ENCODE measurements at places on chromosomes 12 and 14.

- no peak for DNase-seq
These were observed 36.0 kb downstream of the MUCL1 start for GRCh38 chr12:54890339-54890738.

DNA sequence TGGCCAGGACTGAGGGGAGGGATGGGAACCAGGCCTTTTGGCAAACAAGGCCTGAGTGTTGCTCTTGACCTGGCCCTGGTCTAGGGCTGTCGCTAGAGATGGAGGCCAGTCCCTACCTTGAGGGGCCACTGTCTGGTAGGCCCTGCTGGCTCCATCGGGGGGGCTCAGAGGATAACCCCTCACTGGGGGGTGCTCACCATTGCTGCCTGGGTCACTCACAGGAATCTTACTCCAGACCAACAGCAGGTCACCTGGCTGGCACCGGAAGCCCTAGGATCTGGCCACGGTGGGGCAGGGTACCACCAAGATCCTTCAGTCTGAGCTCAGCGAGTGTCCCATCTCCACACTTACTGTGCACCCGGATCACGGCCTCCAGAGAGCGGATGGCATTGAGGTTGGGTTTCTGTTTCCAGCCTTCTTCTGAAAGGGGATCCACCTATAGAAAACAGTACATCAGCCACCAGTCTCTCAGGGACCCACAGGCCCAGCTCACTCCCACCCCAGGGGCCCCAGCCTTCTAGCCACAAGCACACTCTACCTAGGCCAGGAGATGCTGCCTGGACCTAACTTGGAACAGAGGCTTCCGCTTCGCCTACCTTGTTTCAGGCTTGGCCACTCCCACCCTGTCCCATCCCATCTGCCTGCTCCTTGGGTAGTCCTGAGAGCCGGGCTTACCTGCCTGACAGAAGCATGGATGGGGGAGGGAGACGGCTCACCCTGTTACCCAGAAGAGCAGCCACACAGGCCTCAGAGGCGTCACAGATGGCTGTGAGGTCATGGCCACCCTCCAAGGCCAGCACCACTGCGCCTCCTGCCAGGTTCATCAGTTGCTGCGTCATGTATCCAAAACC is 12.2 kb downstream of the SLC48A1 start:
- no peak for DNase-seq

DNA sequence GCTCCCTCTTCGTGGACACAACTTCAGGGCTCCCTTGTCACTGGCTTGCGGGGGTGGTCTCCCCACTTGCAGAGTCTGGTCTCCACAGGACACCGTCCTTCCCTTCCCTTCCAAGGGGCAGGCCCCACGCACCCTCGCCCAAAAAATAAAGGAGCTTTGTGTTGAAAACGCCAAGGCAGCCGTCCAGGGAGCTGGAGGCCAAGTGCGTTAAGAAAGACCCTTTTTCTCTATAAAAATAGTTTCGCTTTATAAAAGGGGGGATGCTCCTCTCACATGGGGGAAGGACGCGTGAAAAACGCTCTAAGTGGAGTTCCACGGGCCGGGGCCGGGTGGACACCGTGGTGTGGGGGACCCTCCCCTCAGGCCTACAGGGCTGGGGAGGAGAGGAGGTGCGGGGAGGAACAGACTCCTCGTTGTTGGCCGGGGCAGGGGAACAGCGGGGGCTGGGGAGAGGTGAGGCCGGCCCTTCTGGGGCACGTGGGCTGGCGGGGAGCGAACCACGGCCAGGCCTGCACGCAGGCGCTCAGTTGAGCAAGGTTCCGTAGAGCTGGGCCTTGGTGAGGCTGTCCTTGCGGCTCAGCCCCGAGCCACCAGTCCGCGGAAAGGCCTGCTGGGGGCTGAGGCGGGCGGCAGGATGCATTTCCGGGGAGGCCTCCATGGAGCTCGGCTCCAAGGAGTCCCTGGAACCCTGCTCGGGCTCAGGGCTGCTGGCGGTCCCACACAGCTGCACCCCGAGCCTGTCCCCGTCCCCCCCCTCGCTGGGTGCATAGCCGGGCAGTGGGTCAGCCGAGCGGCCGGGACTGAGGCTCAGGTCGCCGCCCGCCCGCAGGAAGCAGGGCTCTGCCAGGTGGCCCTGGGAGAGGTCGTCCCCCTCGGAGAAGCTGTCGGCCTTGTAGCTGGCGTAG is 49.5 kb downstream of the BEGAIN start:
- no peak for DNase-seq

GRCh38 chr12:131428091-131428685 is 282.7 kb upstream of the SFSWAP start:
- DNase-seq = no peak

- no peak for DNase-seq
These were observed 315.3 kb downstream of the MED13L start for GRCh38 chr12:115962216-115962615.

- no peak for DNase-seq
These were observed 613 bp downstream of the ARHGEF40 start for GRCh38 chr14:21070610-21071224.

- DNase-seq = no peak
These were observed 83.9 kb downstream of the ADCK1 start for GRCh38 chr14:77883847-77884238.

DNA sequence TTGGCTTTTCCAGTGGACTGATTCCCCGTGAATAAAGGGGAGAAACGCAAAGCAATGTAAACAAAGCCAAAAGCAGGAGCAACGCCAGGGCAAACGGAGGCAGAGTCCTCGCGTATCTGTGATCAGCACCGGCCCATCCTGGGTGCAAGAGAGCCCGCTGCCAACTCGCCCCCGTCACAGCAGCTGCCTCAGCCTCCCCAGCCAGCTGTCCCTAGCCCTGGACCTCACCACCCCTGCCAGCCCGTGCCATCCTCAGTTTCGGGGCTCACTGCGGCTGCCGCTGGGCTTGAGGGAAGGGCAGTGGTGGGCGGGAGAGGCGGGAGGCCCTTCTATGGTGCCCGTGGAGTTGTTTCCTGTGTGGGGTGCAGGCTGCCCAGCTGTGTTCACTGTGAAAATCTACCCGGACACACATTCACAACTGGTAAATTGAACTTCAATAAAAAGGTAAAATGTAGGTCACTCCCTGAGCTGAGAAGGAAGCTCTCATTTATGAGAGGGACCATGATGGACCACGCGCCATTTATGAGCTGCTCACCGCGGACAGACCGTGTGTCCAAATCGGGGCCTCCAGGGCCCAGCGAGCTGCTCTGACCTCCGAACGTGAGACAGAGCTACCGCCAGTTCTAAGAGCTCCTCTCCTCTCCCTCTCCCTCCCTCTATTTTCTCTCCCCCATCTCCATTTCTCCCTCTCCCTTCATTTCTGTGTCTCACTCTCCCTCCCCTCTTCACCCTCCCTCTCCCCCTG is 330.5 kb upstream of the SFSWAP start:
- no peak for DNase-seq

DNA sequence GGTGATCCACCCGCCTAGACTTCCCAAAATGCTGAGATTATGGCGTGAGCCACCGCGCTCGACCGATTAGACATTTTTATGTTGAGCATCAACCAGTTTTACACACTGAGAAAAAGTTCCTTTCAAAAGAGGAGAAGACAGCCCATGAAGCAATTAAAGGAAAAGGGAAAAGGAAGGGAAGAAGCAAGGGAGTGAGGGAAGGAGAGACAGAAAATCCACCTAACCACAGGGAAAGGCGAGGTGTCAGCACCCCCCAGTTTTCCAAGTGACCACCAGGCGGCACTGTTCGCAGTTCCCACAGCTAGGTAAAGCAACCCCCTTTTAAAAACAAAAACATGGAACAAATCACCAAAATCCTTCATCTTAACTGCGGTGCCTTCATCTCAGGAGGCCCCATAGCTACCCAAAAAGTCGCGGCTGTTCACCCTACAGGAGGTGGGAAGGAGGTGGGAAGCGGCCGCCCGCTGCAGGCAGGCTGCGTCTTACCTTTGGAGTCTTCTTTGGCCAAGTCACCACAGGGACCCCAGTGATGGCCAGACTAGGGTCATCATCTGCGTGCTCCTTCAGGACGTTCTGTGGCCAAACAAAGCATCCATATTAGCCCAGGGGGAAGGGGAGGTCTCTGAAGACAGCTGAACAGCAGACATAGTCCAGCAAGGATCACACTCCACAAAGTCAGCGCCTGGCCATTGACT is 86.6 kb downstream of the KDM2B start:
- no peak for DNase-seq

- DNase-seq = peak; percentile 72
These were observed 84.1 kb upstream of the OVCH1 start for GRCh38 chr12:29581631-29582030.

DNA sequence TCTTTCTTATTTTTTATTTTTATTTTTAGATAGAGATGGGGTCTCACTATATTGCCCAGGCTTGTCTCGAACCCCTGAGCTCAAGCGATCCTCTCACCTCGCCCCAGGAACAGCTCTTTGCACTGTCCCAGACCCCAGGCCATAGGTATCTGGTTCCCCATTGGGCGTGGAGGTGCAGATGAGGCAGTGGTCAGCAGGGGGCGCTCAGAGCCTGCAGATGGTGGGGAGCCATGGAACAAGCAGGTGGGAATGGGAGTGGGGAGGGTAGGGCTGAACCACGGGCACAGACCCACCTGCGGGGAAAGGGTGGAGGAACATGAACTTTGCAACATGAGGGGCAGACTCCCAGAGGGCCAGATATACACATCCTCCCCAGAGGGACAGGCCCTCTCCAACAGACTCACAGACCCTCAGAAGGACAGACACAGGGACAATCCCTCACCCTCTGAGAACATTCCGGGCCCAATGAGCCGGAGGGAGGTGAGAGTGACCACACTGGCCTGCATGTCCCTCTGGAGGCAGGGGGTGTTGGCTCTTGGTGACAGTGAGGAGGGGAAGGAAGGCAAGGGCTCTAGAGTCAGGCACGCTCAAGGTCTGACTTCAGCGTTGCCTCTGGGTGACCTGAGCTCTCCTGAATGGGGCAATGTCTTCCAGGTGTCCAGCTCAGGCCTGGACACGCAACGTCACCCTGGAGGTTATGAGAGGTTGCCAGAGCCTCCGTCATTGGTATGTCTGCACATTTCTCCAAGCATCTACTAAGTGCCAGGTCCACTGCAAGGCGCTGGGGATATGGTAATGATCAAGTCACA is 34.9 kb downstream of the KRT80 start:
- no peak for DNase-seq

DNA sequence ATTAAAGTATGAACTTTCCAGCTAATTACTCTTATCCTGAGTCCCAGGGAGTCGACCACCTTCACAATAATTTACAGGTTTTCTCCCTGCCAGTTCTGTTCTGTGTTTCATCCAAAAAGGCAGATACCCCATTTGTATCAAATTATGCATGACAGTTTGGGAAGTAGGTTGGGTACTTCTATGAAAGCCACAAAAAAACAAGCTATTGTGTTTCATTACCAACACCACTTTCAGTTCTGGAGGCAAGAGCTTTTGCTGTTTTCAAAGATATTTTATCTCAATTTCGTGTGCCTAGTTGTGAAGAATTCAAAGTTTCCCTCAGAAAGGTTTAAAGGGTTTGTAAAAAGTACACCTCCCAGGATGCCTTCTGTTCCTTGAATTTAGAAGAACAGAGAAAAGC is 557.4 kb downstream of the FLRT2 start:
- no peak for DNase-seq

GRCh38 chr12:9344541-9344940 is 136.3 kb upstream of the PZP start:
- no peak for DNase-seq

DNA sequence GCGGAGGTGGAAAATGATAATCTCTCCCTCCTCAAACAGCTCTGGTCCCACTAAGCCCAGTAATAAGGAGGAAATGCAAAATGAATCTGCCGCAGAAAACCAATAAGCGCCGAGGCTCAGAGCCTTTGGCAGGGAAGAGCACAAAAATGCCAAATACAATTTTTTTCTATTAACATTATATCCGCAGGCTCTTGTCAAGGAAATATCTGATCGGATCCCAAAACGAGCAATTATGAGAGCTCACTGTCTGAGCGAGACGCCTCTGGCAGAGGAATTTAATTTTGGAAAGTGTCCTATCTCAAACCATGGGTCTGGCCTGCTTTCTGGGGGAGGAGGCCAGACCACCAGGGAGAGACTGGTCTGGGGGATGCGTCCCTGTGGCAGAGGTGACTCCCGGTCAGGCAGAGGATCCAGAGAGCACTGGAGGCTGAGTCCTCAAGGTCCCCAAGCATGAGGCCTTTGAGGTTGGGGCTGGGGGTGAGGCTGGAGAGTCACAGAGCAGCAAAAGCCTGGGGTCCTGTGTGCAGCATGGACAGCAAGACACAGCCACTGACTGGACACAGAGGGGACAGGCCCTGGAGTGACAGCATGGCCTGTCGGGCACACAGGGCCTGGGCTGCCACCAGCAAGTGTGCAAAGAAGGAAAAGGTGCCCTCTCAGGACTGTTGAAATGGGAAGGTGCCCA is 342.8 kb upstream of the SFSWAP start:
- no peak for DNase-seq

DNA sequence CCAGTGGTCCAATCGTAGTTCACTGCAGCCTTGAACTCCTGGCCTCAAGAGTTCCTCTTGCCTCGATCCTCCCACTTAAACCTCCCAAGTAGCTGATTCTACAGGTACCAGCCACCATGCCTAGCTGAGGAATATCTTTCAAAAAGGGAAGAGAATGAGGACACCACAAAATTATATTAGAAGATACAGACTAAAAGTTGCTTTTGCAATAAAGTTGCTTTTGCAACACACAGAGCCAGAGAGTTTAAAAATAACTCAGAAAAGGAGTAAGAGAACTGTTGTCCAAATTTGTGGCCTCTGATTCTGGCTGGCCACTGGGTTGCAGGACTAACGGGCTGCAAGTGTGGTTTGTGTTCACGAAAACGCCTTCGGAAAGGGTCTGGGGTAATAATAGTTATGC is 19.8 kb downstream of the TMEM253 start:
- DNase-seq = no peak

DNA sequence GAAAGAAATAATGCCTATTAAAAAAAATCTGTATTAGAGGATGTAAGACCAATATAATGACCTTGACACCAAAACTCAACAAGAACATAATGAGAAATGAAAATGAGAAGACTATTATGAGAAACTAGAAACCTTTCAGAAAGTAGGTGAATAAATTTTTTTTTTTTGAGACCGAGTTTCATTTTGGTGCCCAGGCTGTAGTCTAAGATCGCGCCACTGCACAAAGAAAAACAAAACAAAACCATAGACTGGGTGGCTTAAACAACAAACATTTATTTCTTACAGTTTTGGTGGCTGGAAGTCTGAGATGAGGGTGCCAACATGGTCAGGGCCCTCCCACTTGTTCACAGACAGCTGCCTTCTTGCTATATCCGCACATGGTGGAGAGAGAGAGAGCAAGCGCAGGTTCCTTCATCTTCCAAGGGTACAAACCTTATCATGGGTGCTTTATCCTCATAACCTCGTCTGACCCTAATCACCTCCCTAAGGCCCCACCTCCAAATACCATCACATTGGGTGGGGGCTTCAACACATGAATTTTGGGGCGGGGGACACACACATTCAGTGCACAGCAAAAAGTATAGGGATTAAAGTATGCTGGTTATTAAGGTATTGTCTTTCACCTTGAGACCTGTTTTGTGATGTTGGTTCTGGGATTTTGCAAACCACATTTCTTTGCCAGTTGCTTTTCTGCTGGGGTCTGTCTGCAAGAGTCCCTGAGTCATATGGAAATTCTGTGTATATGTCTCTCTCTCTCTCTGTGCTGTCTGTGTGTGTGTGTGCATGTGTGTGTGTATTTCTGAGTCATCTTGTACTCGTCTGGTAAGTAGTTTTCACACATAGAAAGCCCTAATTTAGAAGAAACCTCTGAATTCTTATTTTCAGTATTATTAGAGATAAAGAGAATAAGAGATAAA is 26.2 kb downstream of the ZCRB1 start:
- DNase-seq = peak; percentile 11
